ENCODE measurements at places on chromosomes 1 and 21.

DNA sequence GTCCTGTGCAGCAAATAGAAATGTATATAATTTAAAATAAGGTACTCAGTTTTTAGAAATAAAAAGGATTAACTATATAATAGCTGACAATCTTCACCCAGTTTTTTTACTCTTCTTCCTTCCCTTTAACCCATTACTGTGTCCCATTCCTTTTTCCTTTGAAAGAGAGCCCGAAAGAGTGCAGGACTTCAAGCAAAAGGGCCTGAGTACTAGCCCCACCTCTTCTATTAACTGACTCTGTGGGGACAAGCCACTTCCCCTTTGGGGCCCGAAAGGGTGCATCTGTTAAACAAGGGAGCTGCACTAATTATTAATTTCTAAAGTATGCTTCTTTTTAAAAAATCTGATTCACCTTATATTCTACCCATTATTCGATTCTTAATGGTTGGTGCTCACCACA is 3.3 kb downstream of the USP24 start:
- DNase-seq = no peak

GRCh38 chr1:18653367-18653766 is 22.7 kb downstream of the PAX7 start:
- DNase-seq = no peak

DNA sequence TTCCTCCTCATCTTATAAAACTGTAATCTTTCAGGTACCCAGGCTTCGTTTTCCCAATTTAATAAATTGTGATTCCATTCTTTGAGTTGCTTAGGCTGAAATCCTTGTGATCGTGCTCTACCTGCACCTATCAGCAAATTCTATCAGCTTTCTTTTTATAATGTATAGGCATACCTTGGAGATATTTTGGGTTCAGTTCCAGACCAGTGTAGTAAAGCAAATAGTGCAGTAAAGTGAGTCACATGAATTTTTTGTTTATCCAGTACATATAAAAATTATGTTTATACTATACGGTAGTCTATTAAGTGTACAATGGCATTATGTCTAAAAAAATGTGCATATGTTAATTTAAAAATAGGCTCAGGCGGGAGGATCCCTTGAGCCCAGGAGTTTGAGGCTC is 5.5 kb downstream of the SWT1 start:
- no peak for DNase-seq

DNA sequence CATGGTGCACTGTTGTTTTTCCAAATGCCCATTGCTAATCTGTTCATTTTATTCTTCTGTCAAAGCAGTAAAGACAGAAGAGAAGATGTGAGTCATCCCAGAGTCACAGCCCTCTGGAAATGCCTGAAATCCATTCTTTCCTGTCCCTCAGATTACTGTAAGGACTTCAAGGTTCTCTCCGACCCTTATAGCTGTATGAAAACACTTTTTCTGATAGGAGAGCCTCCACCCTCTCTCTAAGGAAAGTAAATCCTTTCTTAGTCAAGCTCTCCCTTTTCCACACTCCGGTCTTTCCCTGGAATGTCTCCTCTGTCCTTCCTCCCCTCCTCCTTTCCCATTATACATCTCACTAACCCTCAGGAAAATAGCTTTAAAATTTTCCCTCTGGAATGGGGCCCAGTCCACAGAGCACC is 3.5 kb upstream of the PRDX6 start:
- peak; percentile 70 for DNase-seq

DNA sequence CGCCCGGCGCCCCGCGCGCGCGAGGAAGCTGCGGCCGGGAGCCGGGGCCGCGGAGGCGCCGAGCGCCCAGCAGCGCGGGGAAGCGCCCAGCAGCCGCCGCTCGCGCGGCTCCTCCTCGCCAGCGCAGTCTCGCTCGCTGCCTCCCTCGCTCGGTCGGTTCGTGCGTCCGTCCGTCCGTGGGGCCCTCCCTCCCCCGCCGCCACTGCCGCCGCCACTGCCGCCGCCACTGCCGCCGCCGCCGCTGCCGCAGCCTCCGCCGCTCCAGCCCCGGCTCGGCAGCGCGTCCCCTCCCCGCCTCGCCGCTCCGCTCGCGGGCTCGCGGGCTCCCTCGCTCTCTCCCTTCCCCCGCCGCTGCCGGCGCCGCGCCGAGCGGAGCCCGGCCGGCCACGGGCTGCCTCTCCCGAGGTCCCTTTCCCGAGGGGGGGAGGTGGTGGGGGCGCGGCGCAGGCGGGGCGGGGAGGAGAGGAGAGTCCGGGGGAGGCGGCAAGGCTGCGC is at the start of gene KCND3:
Gene KCND3 (minus strand): TSS at position 138 of the 495 bp plus-strand sequence.
- DNase-seq = peak; percentile 12

GRCh38 chr1:43952731-43953346 is 6.1 kb downstream of the IPO13 start:
- DNase-seq = no peak

DNA sequence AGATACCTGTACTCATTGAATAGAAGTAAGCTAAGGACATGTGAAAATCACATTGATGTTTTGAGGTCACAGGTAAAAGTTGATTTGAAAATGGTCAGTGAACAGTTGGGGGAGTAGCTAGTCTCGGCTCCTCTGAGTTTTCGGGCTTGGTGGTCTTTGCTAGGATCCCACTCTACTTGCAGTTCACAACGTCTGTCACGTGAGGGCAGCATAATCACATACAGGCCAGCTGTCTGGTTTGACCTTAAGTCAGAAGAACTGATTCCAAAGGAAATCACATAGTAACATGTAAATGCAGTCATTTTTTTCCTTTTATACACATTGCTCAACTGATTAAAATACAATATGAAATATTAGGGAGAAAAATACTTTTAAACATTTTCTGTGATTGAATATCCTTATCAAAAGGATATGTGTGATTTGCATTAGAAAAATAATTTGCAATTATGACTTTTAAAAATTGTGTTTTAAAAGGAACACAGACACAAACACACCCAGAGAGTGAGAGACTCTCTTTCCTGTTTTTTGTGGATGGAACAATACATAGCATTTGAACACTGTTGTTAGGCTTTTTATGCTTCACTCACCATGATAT is 21.8 kb upstream of the PDC start:
- peak; percentile 74 for DNase-seq

GRCh38 chr1:52479076-52479475 is 73.8 kb downstream of the TUT4 start:
- DNase-seq = no peak

- no peak for DNase-seq
Measured at GRCh38 chr1:193242000-193242399, 55.6 kb upstream of the B3GALT2 start.

- no peak for DNase-seq
Measured at GRCh38 chr1:233777566-233777965, 126.9 kb upstream of the SLC35F3 start.

DNA sequence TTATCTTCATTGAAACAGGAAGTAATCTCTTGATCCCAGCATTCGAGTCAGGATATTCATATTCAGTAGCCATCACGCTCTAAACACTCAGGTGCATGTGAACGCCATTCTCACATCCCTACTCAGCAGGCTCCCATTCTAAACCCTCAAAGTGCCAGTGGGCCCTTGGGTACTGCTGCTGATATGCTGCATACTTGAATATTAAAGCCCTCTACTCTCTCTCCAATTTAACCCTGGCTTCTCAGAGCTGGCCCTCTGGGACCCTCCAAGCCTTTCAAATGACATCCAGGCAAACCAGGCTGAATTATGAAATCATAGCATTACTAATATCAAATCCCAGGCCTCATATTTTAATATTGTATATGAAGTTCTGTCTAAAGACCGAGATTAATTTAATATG is 468.2 kb downstream of the NUF2 start:
- DNase-seq = no peak

- no peak for DNase-seq
Measured at GRCh38 chr1:76781447-76781846, 85.8 kb upstream of the ST6GALNAC5 start.

GRCh38 chr1:22485431-22485830 is 33.8 kb downstream of the ZBTB40 start:
- DNase-seq = no peak

- DNase-seq = no peak
Measured at GRCh38 chr1:203278885-203279406, 26.4 kb upstream of the BTG2 start.

DNA sequence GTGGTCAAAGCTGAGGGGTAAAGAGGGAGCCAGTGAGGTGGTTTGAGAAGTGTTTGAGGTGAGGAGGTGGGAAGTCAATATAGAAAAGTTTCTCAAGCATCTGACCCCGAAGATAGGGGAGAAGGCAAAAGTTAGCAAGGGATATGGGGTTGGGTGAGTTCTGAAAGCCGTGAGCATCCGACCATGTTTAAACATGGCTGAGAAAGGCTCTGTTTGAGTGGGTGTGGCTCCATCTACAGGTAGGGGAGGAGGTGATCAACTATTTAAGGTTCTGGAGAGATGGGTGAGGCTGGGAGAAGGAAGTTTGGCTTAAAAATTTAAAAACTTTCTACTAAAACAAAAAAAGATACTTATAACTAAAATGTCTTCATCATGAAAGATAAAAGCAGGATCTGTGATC is 273.8 kb downstream of the KCNJ6 start:
- DNase-seq = no peak

- DNase-seq = peak; percentile 99
Measured at GRCh38 chr21:38306433-38307141, 49.8 kb downstream of the KCNJ15 start.

DNA sequence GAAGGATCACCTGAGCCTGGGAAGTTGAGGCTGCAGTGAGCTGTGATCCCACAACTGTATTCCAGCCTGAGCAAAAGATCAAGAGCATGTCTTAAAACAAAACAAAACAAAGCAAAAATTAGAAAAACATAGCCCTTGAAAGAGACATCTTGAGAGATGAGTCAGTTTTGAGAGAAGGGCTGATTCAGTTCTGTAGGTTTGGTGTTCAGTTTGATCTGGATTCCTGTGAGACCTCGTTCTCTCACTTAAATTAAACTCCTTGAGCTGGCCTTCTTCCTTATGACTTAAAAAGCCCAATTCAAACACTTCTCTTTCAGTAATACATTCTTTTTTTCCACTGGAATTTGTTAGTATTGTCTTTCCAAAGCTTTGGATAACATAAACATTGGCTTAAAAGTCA is 164.2 kb downstream of the NRIP1 start:
- peak; percentile 49 for DNase-seq

DNA sequence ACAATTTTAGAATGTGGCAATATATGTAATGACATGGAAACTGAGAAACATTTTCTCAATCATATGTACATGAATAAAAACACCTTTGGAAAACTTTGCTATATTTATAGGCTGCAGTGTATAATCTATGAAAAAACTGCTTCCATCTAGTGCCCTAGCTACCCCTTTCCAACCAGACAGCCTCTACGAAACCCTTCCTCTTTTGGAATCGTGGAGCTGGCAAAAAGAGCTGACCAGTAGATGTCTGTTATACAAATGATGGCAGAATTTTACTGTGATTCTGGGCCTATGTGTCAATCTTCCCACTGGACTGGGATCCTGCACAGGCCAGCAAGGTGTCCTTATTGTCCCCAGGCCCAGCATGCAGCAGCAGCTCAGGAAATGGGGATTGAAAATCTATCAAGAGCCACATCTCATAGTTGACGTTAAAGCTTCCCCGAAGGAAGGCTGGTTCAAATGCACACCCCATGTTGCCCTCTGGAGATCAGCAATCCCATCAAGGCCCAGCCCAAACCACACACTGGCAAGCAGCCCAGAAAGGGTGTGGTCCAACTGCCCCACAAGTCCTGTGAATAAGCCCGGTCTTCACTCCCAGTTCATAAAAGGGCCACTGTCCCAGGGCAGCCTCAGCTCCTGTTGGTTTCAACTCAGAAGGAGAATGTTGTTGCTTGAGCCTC is 8.8 kb upstream of the FAM20B start:
- DNase-seq = peak; percentile 75

DNA sequence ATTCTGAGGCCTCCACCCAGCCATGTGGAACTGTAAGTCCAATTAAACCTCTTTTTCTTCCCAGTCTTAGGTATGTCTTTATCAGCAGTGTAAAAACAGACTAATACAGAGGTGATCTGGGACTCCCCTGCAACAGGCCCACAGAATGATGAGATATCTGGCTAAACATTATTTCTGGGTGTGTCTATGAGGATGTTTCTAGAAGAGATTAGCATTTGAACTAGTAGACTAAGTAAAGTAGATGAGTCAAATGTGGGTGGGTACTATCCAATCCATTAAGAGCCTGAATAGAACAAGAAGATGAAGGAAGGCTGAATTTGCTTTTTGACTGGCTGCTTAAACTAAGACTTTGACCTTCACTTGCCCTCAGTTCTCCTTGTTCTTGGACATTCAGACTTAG is 396.5 kb upstream of the LRRC7 start:
- DNase-seq = no peak

DNA sequence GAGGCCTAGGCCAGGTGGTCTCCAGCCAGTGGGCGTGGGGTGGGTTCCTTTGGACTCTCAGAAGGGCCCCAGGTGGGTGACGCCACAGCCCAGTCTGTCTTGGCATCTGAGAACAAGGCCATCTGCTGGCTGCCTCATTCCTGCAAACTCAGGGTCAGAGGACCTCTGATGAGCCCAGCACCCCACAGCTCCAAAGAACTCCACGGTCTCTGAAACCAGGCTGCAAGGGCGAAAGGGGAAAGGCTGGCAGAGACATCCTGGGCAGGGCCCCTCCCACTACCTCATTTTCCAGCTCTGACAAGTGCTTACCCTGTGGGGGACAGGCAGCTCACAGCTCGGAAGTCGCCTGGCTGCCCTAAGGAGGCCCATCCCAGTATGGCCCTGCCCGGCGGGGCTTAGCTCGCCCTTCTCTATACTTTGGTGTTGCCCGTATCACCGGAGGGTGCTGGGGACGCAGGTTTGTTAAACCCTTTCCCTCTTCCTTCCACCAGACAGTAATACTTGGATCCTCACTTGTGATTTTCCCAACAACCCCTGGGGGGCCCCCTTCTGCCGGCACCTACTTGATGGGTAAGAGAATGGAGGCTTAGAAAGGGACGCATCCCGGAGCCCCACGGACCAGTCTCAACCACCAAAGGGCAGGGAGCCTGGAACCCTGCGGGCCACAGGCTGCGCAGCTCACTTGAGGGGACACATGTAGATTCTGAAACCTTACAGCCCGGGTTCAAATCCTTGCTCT is 10.9 kb upstream of the EDN2 start:
- DNase-seq = peak; percentile 54

DNA sequence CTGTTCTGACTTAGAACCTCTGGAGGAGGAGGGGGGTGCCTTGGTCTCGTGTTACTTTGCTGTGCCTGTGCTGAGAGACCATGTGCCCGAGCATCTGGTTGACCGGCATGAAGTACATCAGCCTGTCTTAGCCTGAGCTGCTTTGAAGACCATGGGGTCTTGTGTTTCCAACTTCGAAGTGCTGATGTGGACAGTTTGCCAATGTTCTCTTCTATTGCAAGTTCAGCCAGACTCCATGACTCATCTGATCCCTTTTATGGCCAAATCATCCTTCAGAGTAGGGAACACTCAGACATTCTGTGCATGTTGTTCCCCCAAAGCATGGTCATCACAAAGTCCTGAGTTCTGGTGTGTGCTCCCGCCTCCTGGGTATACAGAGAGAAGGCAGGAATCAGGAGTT is 6.0 kb upstream of the PLA2G2C start:
- DNase-seq = peak; percentile 4

DNA sequence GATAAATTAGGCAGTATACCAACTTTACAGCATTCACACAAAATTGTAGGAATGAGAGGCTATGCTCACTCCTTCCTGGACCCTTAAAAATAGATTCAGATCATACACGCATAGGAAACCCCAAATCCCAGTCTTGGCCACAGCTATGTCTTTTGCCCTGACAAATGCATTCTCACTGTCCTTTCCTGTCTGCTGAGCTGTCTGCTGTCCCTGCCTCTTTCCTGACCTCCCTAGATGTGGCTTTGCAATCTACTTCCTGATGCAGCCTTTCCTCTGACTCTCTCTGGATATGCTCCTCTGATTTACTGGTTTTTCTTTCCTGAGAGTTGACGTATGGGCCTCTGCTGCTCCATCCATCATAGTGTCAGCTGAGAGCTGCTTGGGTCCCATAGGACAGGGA is 59.8 kb upstream of the SLC35F3 start:
- peak; percentile 5 for DNase-seq

Data from fibroblast of skin of right quadriceps (primary cell).